ENCODE measurements at places on chromosomes 1 and 21. TPM values are rescaled to one million over a fixed set of nuclear protein-coding genes. Genes with fewer than 3 reads are reported as not detected.
A peak's percentile ranks its signal among the peaks of the same experiment; 100 is the strongest.

GRCh38 chr1:192943108-192943507 lies 116.1 kb downstream of the UCHL5 start:
- no peak overlapping the region for H3K4me3 ChIP-seq
- no peak for DNase-seq
- H3K27ac ChIP-seq = no peak overlapping the region
- no peaks in the 10 kb centered on the region for H3K36me3 ChIP-seq

GRCh38 chr1:206960676-206961386 lies 9.4 kb downstream of the FCAMR start:
- DNase-seq = no peak
- no peak overlapping the region for H3K27ac ChIP-seq
- no peak overlapping the region for H3K4me3 ChIP-seq
- no peaks in the 10 kb centered on the region for H3K4me1 ChIP-seq
- H3K27me3 ChIP-seq = no peaks in the 10 kb centered on the region
- H3K36me3 ChIP-seq = no peaks in the 10 kb centered on the region

F3 gene
- 113 TPM for total RNA-seq

DNA sequence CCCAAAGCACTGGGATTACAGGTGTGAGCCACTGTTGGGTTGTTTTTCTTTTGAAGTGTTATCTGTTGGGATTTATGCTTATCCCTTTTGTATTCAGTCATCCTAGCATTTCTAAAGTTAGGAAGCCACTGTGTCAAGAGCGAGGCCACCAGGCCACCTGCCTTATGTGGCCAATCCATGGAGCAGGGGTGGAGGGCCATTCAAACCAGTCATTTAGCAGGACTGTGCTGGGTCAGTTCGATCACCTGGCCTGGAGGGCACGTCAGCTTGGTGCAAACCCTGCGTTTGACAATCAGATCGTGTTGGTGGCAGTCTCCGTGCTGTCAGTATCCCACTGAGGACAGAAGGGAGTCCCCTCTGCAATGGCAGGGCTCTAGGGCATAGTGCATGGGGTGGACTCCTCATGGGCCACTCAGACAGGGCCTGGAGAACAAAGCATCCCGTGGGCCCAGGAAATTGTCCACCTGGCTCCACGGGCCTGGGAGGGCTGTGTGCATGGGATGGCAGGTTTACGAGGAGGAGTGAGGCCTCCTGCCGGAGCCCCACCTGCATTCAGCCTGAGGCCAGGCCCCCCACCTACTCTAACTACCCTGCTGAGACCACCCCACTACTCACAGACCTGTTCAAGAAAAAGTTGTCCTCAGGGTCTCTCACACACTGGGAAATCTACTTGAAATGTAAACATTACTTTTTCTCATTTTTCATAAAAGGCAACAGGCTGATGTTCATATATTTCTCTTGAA lies 242.3 kb downstream of the SDCCAG8 start:
- H3K4me1 ChIP-seq = peaks cover 13% of the 10 kb centered on the region
- no peak overlapping the region for H3K27ac ChIP-seq

GRCh38 chr1:89129911-89130310 lies 4.0 kb upstream of the GBP2 start:
- no peaks in the 10 kb centered on the region for H3K27me3 ChIP-seq
- DNase-seq = no peak
- peaks cover 23% of the 10 kb centered on the region for H3K4me1 ChIP-seq
- no peak overlapping the region for H3K4me3 ChIP-seq
- H3K36me3 ChIP-seq = no peaks in the 10 kb centered on the region

DNA sequence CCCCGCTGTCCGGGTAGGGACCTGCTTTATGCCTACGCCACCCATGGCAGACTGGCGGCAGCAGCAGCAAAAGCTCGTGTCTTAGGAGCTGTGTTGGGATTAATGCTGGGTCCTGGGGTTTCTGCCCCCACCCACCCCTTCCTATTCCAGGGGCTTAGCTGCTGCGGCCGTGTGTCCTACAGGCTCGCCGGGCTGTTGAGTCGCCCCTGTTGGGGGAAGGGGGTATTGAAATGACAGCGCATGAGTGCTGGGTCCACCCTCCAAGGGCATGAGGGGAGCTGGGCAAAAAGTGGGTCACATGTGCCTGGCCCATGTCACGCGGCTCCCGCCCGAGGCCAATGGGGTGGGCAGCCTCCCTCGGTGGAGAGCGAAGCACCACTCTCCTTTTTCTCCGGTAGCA lies 118.3 kb upstream of the COL6A1 start:
- H3K36me3 ChIP-seq = no peaks in the 10 kb centered on the region
- DNase-seq = no peak
- H3K4me3 ChIP-seq = no peak overlapping the region
- H3K4me1 ChIP-seq = no peaks in the 10 kb centered on the region
- no peak overlapping the region for H3K27ac ChIP-seq
- H3K27me3 ChIP-seq = peaks cover 6% of the 10 kb centered on the region

DNA sequence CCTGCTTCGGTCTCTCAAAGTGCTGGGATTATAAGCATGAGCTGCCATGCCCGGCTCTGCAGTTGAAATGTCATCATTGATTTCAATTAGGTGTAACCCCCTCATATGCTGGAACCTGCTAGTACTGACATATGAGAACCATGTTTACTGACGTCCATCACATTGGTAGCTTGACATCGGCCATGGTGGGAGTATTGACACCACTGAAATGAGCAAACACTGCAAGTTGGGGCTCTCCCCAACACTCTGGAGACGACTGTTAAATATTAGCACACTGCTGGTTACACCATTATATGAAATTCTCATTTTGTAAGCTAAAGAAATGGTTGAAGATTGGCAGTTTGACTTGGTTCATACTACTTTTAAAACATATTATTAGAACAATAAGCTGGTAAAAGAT lies 63.7 kb downstream of the CNST start:
- no peak overlapping the region for H3K4me3 ChIP-seq
- DNase-seq = no peak
- peaks cover 13% of the 10 kb centered on the region for H3K36me3 ChIP-seq
- H3K4me1 ChIP-seq = peaks cover 6% of the 10 kb centered on the region
- no peak overlapping the region for H3K27ac ChIP-seq

C8A gene
- not detected for total RNA-seq

GRCh38 chr1:225923381-225923691 lies 714 bp downstream of the PYCR2 start:
- peak overlapping the region; percentile 96 for H3K27ac ChIP-seq
- H3K4me1 ChIP-seq = peaks cover 31% of the 10 kb centered on the region
- peak overlapping the region; percentile 100 for H3K4me3 ChIP-seq

HCN3 gene
- 2.6 TPM for total RNA-seq

RGS5 gene
- total RNA-seq = 93.1 TPM

GRCh38 chr1:36160949-36161485 lies 5.1 kb downstream of the MAP7D1 start:
- DNase-seq = peak; percentile 83
- H3K4me1 ChIP-seq = peaks cover 67% of the 10 kb centered on the region
- H3K27ac ChIP-seq = peak overlapping the region; percentile 93
- no peaks in the 10 kb centered on the region for H3K27me3 ChIP-seq
- H3K4me3 ChIP-seq = peak overlapping the region; percentile 47
